ACHN (cell line): ENCODE measurements at places on chromosomes 12 and 14.
A peak's percentile ranks its signal among the peaks of the same experiment; 100 is the strongest.

- DNase-seq = no peak
Observed at GRCh38 chr14:55399852-55400251, 11.8 kb downstream of the ATG14 start.

DNA sequence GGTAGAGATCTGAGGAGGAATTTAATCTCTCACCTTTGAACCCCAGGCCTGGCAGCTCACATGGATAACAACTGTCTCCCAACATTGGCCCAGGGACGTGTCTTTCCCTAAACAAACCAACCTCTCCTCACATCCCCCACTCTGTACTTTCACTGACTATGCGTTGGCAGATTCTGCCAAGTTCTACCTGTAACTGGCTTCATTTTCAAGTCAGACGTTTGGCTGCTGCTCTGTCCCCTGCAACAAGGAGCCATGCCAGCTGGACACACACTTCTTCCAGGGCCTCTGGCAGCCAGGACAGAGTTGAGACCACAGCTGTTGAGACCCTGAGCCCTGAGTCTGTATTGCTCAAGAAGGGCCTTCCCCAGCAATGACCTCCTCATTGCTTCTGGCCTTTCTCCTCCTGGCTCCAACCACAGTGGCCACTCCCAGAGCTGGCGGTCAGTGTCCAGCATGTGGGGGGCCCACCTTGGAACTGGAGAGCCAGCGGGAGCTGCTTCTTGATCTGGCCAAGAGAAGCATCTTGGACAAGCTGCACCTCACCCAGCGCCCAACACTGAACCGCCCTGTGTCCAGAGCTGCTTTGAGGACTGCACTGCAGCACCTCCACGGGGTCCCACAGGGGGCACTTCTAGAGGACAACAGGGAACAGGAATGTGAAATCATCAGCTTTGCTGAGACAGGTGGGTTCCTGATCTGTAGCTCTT, at the start of gene INHBC:
Gene INHBC (plus strand): TSS at position 268 of the 707 bp plus-strand sequence. CDS start 103 bp downstream, at position 371.
- no peak for DNase-seq

DNA sequence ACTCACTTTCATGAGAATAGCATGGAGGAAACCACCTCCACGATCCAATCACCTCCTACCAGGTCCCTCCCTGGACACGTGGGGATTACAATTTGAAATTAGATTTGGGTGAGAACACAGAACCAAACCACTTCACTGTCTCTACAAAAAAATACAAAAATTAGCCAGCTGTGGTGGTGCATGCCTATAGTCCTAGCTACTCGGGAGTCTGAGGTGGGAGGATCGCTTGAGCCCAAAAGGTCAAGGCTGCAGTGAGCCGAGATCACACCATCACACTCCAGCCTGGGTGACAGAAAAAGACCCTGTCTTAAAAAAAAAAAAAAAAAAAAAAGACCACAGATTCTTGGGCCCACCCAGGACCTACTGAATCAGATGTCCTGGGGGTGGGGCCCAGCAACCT, 28.3 kb downstream of the BRI3BP start:
- DNase-seq = no peak

DNA sequence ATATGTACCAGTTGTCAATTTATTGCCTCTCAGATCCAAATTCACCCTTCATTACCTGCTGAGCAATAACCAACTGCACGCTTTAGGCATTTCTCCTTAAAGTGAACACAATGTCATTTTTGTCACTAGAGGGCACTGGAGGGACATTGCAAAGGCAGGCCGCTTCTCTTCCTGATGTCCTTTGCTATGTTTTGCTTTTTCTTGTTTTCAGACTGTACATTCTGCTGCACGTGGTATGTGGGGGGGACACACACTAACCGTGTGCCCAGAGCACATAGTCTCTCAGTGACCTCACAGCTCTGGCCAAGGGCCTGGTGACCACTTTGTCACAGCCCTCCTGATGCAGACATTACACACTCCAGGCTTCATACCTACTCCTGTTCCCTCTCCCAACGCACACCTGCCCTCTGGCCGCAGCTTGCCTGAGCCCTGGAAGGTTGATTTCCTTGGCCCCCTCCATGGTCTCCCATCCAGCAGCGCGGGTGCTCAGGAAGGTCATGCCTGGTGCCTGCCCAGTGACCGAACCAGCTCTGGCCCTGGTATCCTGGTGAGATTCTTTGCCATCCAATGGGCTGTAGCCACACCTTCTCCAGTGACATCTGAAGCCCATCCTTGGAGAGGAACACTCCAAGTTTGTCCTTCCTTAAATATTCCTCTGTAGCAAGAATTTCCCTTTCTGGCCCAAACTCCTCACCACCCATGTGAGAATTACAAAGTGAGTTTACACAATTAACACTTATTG, 39.9 kb downstream of the MYO1H start:
- peak; percentile 70 for DNase-seq

DNA sequence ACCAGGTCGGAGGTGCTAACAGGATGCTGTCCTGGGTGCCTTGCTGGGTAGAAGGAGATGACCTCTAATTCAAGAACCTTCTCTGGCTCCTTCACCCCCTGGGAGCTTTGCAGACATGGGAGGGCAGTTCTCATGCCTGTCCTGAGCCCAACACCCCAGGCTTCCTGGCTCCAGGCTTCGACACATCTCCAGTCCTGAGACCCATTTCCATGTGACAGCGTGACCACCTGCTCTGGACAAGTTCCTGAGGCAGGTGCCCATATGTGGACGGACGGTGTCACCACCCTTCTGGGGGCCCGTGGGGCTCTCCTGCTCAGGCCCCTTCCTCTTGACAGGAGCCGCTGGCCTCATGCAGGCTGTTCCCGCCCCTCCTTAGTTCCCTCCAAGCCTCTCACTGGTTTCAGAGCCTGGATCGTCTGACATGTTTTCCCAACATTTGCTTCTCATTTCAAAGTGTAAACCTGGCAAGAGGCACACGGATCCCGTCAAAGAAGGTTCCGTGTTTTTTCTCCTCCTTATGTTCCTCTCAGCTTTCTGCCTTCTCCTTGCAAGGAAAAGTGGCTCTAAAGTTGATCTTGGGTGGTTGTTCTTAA, 291.9 kb upstream of the RTL1 start:
- DNase-seq = no peak

GRCh38 chr12:131010396-131011131, 56.9 kb downstream of the ADGRD1 start:
- DNase-seq = no peak

GRCh38 chr12:49678711-49679110, 28.5 kb downstream of the FMNL3 start:
- DNase-seq = no peak

DNA sequence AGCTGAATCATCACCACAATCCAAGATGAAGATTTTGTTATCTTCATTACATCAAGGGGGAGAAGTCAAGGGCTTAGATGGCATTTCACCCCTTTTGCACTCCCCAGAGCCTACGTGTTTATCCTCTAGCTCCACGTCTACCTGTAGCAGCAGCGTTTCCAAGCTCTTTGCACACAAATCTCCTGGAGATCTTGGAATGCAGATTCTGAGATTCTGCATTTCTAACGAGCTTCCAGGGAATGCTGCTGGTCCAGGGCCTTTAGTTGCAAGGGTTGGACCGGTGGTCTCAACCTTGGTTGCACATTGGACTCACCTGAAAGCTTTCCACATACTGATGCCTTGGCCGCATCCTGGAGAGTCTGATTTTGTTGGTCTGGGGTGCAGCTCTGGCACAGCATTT, 49.5 kb upstream of the STON2 start:
- no peak for DNase-seq
